NCI-H226 (cell line): ENCODE measurements at places on chromosomes 7 and 10.

DNA sequence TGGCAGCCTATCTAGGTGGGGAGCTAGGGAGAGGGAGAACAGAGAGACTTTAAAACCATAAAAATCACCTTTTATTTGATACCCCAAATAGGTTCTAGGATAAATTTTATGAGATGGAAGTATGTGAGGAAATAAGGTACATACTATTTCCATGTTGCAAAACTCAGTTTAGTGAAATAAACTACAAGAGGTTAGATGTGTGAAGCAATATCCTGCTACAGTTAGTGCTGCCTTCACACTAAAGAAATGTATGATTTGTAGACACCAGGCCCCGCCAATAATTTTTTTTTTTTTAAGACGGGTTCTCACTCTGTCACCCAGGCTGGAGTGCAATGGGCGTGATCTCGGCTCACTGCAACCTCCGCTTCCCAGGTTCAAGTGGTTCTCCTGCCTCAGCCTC is 34.4 kb upstream of the RSBN1L start:
- DNase-seq, result no peak

GRCh38 chr7:127885843-127886242 is 145.4 kb downstream of the LRRC4 start:
- peak; percentile 71 for DNase-seq

GRCh38 chr7:32164341-32164996 is 94.3 kb upstream of the PDE1C start:
- DNase-seq, result peak; percentile 85

DNA sequence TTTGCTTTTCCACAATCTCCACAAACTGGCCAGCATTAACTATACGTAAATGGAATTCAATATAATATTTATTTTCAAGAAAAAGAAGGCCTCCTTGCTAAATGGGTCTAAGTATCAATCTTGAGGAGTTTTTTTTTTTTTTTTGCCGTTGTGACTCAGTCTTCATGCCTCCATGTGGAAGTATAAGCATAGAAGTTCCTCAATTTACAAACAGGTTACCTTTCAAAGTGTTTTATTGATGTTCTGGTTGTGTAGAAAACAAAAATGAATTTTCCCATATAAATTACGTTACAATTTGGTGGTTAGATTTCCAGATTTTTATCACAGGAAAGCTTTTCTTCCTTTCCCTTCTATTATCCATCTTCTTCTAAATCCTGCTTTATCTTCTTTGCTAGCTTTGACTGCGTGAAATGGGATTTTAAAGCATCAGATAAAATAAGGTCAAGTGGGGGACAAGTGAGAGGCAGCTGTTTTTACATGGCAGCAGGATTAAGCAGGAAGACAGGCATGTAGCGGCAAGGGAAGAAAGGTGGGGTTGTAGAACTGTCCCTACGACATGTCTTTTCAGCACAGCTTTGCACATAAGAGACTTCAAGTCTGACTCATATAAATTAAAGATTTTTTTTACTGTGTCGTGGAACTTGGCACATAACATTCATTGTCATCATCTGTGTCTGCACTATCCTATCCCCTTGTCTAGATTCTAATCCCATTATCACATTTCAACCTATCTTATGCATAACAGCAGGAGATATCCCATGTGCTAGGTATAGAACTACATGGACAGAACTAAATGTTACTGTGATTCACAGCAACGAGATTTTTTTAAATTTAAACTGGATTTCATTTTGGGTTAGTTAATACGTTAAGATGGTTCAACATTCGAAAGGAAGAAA is 135.3 kb upstream of the FAM3C start:
- no peak for DNase-seq

DNA sequence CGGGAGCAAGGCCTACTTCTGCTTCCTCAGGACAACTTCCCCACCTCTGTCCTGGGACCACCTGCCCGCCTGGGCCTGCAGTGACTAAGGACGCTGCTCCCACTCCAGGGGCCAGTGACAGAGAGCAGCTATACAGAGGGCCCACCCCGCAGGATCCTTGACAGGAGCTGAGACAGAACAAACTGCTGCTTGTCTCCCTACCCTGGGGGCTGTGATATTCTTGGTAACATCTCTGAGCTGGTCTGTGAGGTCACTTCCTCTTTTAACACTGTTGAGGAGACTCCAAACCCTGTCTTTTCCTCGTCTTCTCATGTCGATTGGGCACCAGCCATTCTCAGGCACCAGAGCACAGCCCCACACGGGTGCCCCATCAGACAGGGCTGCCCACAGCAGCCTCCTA is 6.9 kb upstream of the MRPS24 start:
- DNase-seq, result no peak

GRCh38 chr7:22551768-22552513 is 52.0 kb upstream of the STEAP1B start:
- DNase-seq, result peak; percentile 0

DNA sequence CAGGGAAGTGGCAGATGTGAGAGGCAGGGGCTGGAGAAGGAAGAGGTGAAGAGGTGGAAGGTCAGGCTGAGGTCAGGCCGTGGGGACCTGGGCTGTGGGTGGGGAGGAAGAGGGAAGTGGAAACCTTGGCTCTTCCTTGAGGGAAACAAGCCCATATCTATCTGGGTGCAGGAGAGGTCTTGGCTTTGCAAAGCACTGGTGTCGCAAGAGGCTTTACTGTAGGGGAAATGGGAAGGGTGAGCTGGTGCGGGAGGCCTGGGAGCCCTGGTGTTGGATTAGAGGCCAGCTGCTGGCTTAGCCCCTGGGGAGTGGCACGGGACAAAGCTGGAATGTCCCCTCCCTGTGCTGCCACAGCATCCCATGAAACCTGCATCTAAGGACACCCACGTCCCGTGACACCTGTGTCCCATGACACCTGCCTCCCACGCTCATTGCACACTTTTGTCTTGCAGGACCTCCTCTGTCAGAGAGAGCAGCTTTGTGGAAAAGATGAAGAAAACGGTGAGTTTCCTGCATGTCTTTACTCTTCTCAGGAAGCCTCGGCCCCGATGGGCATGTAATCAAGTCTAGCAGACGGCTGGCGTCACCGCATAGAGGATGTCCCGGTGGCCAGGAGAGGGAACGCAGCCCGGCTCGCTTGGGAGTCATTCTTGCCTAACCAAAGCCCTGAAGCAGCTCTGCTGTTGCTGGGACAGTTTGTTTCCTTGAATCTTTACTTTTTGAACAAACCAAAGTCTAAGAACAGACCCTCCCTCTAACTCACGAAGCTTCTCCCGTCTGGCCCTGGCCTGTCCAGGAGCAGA is 22.2 kb downstream of the TMEM120A start:
- peak; percentile 20 for DNase-seq

- DNase-seq, result no peak
These were observed 14.8 kb downstream of the PTPRE start for GRCh38 chr10:127921753-127922145.

GRCh38 chr7:112869111-112869774 is 79.0 kb upstream of the TMEM168 start:
- DNase-seq, result peak; percentile 25

DNA sequence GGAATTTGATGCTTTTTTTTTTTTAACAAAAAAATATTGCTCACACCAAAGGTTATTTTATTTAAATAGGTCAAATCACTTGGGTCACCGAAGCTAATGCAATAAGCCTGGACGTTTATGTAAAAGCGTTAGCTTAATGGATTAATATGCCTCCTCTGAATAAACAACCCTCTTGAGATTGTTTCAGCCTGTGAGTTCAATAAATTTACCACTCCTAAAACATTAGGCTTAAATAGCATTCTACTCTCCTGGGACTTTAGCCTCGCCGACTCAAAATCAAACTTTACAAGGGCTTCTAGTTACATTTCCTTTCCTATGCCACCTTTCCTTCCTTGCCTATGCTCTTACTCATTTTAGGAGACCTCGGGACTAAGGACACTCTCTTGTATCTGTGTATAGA is 79.3 kb downstream of the DNAJB9 start:
- DNase-seq, result no peak

DNA sequence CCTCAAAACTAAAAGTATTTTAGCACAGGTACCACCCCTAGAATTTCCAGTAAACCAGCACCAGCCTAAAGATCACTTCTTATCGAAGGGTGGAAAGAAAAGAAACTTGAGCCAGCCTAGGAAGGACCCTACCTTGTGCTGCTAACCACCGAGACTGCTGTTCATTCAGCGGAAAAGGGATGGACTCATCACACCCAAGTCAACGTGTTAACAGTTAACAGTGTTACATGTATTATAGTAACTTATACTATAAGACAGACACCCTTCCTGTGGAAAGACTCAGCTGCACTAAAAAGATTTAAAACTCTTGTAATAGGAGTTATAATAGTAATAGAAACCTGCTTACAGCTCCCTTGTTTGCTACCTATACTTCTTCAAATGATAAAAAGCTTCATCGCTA is 39.8 kb downstream of the MINDY4 start:
- no peak for DNase-seq

DNA sequence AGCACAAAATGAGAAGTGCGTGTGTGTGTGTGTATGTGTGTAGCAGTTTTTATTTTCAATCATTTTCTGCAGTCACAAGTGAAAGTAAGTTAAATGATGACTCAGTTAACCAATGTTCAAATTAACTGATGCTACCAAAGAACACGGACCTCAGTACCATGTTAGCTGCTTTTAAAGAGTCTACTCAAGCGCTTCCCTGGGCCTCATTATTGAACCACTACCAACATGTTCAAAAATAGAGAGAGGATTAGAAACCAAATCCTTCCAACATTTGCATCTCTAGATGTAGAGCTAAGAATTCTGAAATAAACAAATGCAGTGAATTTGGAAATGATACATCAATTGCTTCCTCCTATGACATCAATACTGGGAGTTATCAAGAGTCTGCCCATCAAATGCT is at the start of gene TAS2R39:
Gene TAS2R39 (plus strand): TSS at position 396 of the 400 bp plus-strand sequence. CDS start 0 bp downstream, at position 396.
- DNase-seq, result no peak

GRCh38 chr10:131573256-131573655 is 261.7 kb upstream of the TCERG1L start:
- no peak for DNase-seq

- DNase-seq, result peak; percentile 55
These were observed 89.0 kb upstream of the PRPS1L1 start for GRCh38 chr7:18116661-18117060.

DNA sequence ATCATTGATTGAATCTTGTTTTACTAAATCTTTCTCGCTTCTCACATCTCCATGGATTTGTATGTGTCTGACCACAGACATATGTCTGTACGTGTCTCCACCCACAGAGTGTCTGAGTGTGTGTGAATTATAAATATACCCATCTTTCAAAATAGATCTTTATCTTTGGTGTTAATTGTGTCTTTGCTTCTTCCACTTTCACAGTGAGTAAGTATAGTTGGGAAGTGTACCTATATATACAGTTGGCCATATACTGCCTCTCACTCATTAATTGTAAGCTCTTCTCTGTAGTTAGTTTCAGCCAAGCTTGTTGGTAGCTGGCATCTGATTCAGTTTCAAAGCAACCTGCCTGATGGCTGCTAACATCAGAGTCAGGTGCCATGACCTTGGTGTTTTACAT is 18.4 kb downstream of the EEPD1 start:
- DNase-seq, result no peak

- DNase-seq, result no peak
These were observed 155.5 kb upstream of the GDF10 start for GRCh38 chr10:47144525-47144924.

- DNase-seq, result peak; percentile 65
These were observed 209.9 kb downstream of the BBS9 start for GRCh38 chr7:33339074-33339790.

- no peak for DNase-seq
These were observed 428.7 kb upstream of the AKR1E2 start for GRCh38 chr10:4397337-4397736.

GRCh38 chr7:90596671-90597562 is 796 bp downstream of the CDK14 start:
- DNase-seq, result no peak

GRCh38 chr7:44845451-44845850 is 2.4 kb downstream of the H2AZ2 start:
- no peak for DNase-seq

DNA sequence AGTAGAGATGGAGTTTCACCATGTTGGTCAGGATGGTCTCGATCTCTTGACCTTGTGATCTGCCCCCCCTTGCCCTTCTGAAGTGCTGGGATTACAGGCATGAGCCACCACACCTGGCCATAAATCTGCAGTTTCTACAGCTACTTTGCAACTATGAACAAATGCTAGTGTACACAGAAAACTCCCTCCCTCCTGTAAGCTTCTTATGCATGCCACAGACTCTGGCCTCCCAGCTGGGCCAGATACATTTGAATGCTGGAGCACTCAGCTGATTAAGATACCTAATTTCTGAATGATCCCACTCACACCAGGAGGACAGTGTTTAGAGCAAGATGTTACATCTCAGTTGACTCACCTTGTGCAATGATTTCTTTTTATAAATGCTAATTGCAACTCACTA is 486.2 kb downstream of the KCNMA1 start:
- no peak for DNase-seq

DNA sequence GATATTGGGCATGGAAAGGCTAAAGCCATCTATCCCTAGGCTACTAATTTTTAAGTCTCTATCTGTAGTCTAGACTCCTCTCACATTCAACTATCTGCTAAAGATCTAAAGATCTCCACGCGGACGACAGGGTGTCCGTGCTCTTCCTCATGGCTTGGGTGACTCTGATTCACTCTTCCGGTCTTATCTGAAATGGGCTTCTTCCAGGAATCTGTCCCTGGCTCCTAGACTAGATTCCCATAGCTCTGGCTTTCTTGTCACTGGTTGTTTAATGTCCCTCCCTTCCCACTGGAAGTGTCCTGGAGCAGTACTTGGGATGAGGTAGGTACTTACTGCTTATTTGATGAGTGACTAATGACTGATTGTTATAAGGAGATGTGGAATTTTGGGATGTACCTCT is 62.0 kb upstream of the PODXL start:
- DNase-seq, result no peak

DNA sequence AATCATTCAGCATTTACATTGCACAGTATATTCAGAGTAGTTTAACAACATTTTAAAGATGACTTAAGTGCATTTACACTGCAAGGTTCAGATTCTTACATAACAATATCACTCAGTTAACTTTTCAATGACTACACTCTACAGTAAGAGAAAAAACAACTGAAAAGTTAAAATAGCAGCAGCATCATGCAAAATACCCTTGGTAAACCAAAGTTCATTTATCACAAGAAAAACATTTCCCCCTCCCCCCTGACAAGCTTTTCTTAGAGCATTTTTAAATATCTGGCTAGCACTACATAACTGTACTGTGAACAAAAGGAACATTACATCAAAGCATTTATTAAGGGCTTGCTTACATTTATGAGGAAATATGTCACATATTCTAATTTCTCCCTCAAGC is 179.5 kb upstream of the HGF start:
- no peak for DNase-seq

DNA sequence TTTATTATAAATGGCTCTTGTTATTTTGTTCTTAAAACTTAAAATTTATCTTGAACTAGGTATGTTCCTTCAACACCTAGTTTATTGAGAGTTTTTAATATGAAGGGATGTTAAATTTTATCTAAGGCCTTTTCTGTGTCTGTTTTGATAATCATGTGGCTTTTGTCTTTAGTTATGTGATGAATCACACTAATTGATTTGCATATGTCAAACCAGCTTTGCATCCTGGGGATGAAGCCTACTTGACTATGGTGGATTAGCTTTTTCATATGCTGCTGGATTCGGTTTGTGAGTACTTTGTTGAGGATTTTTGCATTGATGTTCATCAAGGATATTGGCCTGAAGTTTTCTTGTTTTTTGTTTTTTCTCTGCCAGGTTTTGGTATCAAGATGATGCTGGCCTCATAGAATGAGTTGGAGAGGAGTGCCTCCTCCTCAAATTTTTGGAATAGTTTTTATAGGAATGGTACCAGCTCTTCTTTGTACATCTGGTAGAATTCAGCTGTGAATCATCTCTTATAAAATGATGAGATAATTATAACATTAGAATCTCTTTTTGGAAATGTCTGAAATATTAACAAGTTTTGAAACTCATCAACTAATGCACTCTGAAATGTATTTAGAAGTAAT is 78.7 kb upstream of the AGR3 start:
- DNase-seq, result peak; percentile 73

GRCh38 chr7:123198111-123198510 is 1.7 kb downstream of the SLC13A1 start:
- no peak for DNase-seq
